ENCODE measurements at places on chromosomes 3 and 15. TPM values are rescaled to one million over a fixed set of nuclear protein-coding genes. Genes with fewer than 3 reads are reported as not detected.

GRCh38 chr3:32667072-32667582, 17.9 kb upstream of the CNOT10 start:
- no peak for DNase-seq
- no peak overlapping the region for H3K27ac ChIP-seq
- no peaks in the 10 kb centered on the region for H3K36me3 ChIP-seq
- H3K27me3 ChIP-seq: no peaks in the 10 kb centered on the region

GRCh38 chr3:32381922-32382321, 9.7 kb upstream of the CMTM7 start:
- H3K27me3 ChIP-seq: no peaks in the 10 kb centered on the region
- no peak for DNase-seq
- no peaks in the 10 kb centered on the region for H3K36me3 ChIP-seq
- no peak overlapping the region for H3K4me3 ChIP-seq
- no peak overlapping the region for H3K27ac ChIP-seq

PLA2G4B gene
- 4.6 TPM for polyA plus RNA-seq

HHATL gene
- polyA plus RNA-seq: 2.2 TPM

All from small intestine (tissue), 16 donors.